ENCODE measurements at places on chromosomes 2 and 18.

GRCh38 chr2:100870652-100871531, 51.0 kb downstream of the NPAS2 start:
- DNase-seq, result no peak

DNA sequence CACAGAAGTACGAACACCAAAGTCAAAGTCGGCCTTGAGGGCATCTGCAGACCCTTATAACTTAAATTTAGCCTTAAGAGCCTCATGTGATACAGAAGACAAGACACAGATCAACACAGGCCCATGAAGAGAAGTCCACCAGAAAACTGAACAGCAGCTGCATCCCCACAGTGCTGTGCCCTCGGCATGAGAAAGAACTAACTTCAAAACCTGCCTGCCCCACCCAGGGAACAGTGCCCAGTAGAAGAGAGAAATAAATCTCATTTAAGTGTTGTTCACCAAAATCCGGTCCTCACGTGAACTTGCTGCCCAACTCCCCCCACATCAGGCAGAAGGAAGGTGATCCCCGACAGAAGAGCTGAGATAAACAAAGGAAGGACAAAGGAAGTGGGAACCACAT, 73.7 kb downstream of the PXDN start:
- no peak for DNase-seq

DNA sequence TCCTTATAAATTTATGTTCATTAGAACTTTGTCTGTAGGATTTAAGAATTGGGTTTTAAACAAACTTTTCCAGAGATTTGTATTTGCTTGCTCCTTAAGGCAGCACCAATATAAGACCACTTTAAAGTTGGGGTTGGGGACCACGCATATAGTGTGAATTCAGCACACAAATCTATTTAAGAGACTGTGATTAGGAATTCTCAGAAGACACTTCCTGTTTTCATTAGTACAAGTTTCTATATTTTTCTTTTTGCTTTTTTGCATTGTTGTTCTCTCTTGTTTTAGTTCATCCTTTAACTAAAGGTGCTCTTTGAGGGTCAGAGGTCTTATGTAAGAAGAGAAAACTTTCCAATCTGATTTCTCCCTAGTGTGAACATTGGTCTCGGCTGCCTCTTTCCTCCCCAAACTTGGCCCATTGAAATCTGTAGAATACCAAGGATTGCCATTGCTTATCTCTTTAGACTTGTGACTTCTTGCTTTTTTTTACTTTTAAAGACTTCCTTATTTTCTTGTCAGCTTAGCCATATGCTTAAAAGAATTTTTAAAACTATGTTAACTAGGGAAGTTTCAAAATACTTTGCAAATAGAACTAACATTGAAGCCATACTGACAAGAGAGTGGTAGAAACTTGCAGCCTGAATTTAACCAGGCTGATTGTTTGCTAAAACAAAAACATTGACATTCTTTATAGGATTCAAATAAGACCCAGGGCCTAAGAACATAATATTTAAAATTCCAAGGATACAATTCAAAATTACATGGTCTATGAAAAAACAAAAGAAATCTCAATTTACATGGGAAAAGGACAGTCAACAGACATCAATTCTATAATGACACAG, 264.1 kb upstream of the FN1 start:
- DNase-seq, result no peak

- no peak for DNase-seq
Observed at GRCh38 chr2:168671932-168672331, 130.5 kb upstream of the NOSTRIN start.

DNA sequence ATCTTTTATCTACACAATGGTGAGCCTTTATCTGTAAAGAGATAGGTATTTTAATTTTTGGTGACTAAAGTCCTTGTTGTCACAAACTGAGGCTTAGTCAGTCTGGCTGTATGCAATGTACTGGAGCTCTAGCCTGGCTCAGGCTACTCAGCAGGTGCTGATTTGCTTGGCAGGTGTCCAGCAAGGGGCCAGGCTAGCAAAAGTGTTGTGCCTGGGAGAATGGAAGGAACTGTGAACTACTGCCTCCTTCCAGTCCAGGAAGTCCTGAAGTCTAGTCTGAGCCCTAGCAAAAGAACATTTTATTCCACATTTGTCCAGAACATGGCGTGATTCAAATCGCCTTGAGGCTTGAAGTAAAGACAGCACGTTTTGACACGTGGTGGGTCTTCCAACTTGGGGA, 260.5 kb downstream of the CCDC85A start:
- DNase-seq, result no peak

DNA sequence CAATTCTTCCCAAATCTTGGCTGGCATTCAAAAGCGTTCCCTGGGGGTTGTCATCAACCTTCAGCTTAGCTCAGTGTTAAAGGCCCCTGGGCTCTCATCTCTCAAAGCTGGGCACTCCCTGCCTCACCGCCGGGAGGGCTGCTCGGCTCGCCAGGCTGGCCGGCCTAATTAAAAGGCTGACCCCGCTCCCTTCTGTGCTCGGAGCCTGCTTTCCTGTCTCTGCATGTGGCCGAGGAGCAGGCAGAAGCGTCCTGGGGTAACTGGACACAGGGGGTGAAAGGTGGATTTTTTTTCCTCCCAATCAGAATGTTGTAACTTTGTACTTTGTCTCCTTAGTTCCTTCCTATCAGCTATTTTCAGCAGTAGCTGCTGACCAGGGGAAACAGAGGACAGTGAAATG, 231.1 kb downstream of the GBX2 start:
- no peak for DNase-seq

GRCh38 chr18:13559754-13560153, 166.6 kb downstream of the FAM210A start:
- DNase-seq, result no peak

GRCh38 chr2:107534926-107535325, 291.8 kb upstream of the RGPD4 start:
- DNase-seq, result no peak

Measured in GOT3 (cell line).